ENCODE measurements at places on chromosomes 13 and 19.
A peak's percentile ranks its signal among the peaks of the same experiment; 100 is the strongest.

DNA sequence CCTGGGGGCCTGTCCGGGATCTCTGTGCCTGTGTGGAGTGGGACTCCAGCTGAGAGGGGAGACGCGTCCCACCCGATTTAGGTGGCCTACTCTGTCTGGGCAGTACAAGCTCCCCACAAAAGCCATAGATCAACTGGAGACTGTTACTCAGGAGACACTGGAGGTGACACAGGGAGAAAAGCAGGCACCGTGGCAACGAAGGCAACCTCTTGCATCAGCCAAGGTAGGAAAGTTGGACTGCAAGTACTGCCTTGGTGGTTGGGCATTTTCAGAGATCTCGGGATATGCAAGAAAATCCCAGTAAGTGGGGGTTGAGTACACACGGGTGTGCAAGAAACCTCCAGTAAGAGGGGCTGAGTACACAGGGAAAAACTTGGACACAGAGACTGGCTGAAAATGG, 1060.0 kb upstream of the MIR17HG start:
- no peak for DNase-seq

- no peak for DNase-seq
Measured at GRCh38 chr13:84910423-84910822, 888.8 kb downstream of the SLITRK6 start.

DNA sequence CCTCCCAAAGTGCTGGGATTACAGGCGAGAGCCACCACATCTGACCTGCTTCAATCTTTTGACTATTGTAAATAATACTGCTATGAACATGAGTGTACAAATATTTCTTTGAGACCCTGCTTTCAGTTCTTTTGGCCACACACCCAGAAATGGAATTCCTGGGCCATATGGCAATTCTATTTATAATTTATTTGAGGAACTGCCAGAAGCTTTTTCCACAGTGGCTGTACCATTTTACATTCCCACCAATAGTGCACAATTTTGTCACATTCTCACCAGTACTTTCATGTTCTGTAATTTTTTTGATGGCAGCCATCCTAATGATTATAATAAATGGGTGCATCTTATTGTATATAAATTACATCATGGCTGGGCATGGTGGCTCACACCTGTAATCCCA, 13.7 kb upstream of the FCER2 start:
- DNase-seq: no peak

DNA sequence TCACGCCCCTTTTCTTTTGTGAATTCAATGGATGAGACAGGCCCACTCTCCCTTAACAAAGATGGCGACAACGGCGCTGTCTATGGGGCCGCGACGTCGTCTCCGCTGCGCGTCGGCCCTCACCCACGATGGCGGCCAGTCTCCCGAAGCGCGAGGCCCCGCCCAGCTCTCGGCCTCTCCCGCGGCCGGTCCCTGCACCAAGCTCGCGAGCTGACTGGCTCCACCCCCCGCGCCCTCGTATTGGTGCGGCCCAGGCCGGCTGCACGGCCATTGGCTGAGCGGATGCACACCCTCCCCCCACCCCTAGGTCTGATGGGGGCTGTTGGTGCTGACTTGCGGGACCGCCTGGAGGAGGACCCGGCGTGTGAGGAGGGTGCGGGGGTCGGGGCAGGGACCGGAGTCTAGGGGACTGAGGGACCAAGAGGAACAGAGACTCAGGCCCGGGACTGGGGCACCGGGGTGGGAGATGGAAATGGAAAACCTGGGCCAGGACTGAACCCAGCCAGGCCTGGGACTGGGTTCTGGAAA, 4.8 kb downstream of the SPHK2 start:
- peak; percentile 98 for DNase-seq

GRCh38 chr13:99464441-99464949, 36.8 kb upstream of the TM9SF2 start:
- DNase-seq: no peak

DNA sequence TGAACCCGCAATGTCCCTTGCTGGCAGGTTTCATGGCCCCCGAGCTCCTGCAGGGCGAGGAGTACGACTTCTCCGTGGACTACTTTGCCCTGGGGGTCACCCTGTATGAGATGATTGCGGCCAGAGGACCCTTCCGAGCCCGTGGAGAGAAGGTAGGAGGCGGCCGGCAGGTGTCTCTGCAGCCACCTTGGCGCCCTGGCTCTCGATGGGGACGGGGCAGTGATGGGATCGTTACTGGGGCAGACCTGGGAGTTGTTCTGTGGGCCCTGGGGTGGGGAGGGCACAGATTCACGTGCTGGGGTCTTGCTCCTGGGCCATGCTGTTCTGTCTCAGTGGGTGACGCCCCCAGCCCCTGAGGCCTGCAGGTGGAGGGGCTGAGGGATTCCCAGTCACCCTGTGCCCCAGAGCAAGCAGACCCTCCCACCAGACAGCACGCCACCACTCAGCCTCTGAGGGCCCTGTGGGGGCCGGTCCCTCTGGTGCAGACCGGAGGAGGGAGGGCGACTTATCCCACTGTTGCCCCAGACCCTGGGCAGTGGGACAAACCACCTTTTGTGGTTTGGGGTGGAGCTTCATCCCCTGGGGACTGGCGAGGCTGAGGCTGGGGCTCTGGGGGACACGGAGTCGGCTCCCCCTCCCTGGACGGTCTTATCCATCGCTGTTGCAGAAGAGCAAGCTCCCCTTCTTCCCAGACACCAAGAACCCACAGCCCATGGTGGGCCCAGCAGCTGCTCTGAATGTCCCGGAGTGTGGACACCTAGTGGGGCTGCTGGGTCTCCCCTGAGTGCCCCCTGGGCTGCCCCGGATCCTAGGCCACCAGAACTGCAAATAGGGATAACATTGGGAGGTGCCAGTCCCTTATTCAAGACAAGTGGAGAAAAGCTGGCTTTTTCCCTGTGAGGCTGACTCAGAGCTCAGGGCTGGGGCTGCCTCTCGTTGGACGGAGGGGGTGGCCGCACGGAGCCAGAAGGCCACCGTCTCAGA, 27.5 kb upstream of the TMEM255B start:
- DNase-seq: no peak

DNA sequence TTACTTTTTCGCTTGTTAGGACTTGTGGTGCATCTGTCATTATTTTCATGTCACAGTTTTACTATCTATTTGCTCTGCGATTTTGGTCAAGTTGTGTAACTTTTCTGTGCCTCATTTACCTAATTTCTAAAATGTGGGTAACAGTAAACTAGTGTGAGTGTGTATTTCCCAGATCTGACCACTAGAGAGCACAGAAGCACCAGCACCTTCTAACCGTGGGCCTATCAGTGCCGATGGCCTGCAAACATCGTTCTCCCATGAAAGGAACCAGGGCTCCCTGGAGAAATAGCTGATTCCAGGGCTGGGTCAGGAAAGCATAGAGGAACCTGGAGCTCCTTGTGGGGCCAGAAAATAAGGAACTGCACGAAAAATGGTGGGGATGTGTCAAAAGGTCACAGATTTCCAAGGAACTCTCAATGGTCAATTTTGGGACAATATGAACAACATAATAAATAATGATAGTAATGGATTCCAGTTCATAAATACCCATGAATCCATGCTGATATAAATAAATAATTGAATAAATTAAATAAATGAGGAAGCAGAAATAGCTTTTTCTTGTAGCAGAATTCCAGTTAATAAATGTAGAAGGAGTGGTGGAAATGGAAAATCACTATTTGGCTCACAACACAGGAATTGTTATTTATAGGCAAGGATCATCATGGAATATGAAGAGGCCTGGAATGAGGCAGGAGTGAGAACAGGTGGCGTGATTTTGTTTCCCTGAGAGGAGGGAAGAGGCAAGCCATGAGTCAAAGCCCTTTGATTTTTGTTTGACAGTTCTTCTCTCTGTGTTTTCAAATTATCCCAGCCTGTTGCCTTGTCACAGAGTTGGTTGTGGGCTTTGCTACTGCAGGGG, 31.1 kb downstream of the CEACAM8 start:
- peak; percentile 5 for DNase-seq

- DNase-seq: no peak
Measured at GRCh38 chr19:33468361-33469170, 53.0 kb downstream of the PEPD start.

GRCh38 chr13:66040506-66040905, 1189.6 kb downstream of the PCDH9 start:
- DNase-seq: no peak

GRCh38 chr19:14440049-14440448, 6.9 kb downstream of the PKN1 start:
- DNase-seq: peak; percentile 78

DNA sequence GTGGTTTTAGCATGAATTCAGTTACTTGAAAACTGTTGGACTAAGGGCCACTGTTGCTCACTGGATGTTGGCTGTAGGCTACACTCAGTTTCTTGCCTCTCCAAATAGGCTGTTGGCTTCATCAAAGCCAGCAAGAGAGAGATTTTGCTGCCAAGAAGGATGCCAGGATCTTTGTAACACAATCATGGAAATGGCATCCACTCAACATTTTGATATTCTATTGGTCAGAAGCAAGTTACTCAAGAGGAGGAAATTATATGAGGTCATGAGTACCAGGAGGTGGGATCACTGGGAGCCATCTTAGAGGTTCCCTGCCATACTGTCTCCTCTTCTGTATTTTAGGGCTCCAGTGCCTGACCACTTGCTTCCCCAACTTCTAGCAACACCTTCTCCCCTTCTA, 30.6 kb downstream of the SYDE1 start:
- no peak for DNase-seq

GRCh38 chr19:44164327-44164672, 600 bp upstream of the ZNF226 start:
- no peak for DNase-seq

DNA sequence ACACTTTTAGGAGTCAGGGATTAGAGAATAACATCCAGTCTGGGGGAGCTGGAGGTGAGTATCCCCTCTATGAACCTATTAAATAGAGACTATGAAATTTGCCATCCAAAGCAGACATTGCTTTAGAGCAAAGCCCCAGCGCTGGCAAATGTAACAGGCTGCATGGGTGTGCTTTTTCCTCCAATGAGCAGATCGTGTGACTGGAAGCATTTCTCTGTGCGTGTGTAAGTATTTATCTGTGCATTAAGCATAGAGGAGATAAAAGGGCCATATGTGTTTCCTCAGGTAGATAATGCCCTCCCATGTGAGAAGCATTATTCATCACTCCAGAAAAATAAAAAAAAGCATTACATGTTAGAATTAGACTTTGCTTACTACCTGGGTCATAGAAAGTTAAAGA, 924 bp downstream of the TNFSF13B start:
- no peak for DNase-seq

DNA sequence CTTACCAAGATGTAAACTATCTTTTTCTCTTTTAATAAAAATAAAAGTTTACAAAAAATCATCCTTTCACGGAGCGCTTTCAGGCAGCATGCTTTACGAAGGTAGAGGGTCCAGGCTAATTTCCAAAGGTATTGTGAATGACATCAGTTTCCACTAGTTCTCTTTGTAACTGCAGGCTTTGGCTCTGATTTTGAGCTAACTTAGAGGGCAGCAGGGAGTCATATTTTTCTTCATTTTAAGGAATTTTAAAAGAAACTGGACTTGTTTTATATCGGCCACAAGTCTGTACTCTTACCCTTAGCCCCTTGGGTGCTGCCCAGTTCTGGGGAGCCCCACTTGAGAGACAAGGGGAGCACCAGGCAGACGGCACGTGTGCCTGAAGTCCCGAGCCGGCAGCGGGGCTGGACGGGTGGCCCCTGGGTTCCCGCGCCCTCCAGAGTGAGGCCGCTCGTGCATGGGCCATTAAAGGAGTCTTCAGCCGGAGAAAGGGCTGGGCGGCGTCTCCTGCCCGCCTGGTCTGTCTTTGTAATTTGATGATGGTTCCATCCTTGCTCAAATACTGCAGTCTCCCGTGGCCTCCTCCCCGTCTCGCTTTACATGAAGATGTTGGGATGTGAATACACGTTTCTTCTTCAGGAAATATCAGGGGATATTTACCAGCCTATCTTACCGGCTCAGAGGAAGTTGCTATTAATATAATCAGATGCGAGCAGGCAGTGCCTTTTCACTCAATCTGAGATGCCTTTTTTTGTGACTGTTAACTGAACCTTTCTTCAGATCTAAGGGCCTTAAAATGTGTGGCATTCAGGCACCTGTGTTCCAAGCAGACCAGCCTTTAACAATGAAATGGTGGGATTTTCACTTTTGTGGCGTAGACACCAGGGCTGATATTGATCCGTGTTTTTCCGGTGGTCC, 67.4 kb downstream of the GGACT start:
- DNase-seq: no peak

GRCh38 chr19:15248106-15248505, 15.9 kb upstream of the EPHX3 start:
- no peak for DNase-seq

- DNase-seq: no peak
Measured at GRCh38 chr13:42102961-42103865, 54.8 kb downstream of the DGKH start.

GRCh38 chr13:107680115-107680514, 535.2 kb downstream of the LIG4 start:
- DNase-seq: no peak

DNA sequence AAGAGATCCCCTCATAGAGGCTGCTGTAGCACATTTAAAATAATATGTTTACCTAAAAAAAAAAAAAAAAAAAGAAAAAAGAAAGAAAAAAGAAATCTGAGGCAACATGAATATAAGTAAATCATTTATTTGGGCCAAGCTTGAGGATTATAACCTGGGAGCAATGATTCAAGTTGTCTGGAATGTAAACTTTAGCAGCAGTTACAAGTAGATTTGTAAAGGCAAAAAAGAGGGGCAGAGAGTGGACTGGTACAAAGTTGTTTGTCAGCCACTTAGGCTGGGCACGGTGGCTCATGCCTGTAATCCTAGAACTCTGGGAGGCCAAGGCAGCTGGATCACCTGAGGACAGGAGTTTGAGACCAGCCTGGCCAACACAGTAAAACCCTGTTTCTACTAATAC, 11.3 kb downstream of the ZNF43 start:
- DNase-seq: no peak

GRCh38 chr19:11205939-11206570, 8.7 kb upstream of the KANK2 start:
- no peak for DNase-seq

DNA sequence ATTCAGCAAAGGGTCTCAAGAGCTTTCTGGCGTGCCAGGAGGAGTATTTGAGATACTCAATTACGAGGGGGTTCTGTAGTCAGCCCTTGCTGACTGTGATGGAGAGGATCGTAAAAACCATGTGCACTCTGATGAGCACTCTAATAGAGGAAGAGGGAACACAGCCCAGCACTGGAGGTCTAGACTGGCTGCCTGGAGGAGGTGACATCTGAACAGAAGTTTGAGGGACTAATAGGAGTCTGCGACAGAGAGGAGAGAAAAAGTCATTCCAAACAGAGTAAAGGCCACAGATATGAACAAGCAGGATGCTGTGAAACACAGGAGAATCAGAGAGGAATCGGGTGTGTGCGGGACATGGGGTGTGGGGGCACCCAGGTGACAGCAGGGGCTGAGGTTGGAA, 79.4 kb downstream of the DPF1 start:
- DNase-seq: no peak

- DNase-seq: no peak
Measured at GRCh38 chr19:20154636-20155035, 12.4 kb upstream of the ZNF486 start.

GRCh38 chr13:110650436-110650835, 35.1 kb downstream of the NAXD start:
- no peak for DNase-seq

- no peak for DNase-seq
Measured at GRCh38 chr19:1258163-1258492, 9.7 kb downstream of the MIDN start.

- DNase-seq: no peak
Measured at GRCh38 chr19:44813070-44813840, 4.4 kb downstream of the BCAM start.
